Activated CD4-positive, alpha-beta T cell treated with anti-CD3 and anti-CD28 coated beads, Interleukin-2, amount 10 ng/mL, durations not matched to agents 24 days and 14 days (primary cell): ENCODE measurements at places on chromosomes 16 and 17. TPM values are rescaled to one million over a fixed set of nuclear protein-coding genes. Genes with fewer than 3 reads are reported as not detected.

DNA sequence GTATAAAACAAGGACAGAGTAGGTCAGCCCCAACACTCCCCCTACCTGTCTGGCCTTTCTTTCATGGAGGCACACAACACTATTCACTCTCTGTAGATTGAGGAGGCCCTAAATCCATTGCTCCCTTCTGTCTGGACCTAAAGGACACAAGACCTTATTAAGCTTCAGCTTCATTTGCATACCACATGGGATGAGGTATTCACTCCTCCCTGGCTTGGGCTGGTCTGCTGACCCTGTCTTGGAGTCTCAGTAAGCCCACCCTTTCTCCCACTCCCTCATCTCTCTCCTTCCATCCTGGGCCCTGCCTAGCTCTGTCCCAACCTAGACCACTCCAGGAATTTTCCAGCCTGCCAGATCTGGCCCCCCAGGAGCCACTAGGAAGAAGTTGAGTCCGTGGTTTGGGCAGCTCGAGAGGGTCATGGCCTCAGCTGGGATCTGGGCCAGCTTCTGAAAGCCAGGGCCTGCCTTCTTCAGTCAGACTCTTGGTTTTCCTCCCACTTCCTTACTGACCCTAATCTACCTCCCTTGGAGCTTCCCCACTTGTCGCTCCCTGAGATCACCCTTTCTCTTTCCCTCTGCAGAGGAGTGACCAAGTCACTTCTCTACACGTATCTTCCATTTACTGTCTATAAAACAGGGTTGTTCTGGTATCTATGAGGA lies 6.5 kb upstream of the LLGL1 start:
- DNase-seq = no peak
- H3K4me3 ChIP-seq = no peak overlapping the region

GRCh38 chr17:3213587-3213986 lies 6.1 kb downstream of the OR1A1 start:
- no peaks in the 10 kb centered on the region for H3K36me3 ChIP-seq
- H3K4me3 ChIP-seq = no peak overlapping the region
- no peak overlapping the region for H3K27ac ChIP-seq

DNA sequence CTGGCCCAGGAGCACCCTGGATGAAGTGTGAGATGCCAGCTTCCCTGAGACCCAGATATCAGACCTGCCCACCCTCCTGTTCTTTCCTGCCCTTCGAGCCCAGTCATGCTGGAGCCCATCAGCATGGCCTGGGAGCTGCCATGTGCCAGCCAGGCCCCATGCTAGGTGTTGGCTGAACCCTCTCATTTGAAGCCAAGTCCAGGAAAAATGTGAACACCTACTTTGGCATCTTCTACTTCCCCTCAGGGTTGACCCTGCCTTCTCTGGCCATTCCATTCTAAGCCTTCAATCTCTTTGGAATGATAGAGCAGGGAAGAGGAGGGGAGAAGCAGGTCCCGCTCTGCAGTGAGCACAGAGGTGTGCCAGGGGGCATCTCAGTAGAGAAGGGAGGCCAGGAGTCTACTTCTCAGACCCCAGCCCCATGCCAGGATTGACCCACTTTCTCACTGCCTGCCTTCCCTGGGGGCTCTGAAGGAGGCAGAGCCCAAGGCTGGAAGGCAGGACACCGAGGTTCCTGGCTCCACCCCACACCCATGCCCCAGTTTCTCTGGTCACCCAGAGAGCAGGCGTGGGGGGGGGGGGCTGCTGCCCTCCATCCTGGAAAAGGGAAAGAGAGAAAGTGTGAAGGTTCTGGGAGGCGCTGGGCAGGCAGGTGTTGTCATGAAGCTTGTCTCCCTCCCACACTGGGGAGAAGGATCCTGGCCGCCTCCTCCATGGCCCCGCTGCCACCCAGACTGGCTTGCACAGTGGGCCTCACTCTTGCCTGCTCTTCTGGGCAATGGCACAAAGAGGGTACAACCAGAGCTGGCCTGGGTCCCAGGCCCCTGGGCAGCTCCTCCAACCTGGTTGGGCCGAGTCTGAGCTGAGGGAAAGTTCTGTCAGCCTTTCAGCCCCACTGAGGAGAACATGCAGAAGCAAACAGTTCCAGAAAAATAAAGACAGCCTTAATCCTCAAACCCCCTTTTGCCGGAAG lies 9.3 kb downstream of the HDAC5 start:
- H3K27me3 ChIP-seq = no peaks in the 10 kb centered on the region
- H3K36me3 ChIP-seq = peaks cover 2% of the 10 kb centered on the region
- H3K4me3 ChIP-seq = no peak overlapping the region
- no peak for DNase-seq
- peaks cover 10% of the 10 kb centered on the region for H3K4me1 ChIP-seq

GRCh38 chr17:70041061-70041460 lies 34.0 kb upstream of the KCNJ16 start:
- H3K36me3 ChIP-seq = no peaks in the 10 kb centered on the region
- H3K4me1 ChIP-seq = no peaks in the 10 kb centered on the region
- no peak overlapping the region for H3K27ac ChIP-seq
- no peak overlapping the region for H3K4me3 ChIP-seq
- DNase-seq = no peak

DNA sequence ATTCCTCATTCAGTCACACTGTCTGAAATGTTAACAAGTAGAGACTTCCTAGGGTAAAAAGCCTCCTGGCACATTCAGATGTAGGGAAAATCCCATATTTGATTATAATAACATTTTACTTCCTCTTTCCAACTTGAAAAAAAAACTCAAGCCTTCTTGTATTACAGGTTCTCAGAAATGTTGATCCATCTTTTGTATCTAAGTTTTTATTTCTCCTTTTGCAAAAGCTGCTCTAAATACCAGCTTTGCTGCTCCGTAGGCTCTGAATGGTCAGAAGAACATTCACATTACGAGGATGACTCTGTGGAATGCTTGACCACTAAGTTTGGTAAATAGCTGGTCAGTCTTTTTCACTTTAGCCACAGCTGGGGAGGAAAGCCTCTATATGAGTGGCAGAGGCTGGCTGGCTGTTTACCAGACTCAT lies 13.2 kb upstream of the HEATR6 start:
- peaks cover 24% of the 10 kb centered on the region for H3K27me3 ChIP-seq
- no peak overlapping the region for H3K4me3 ChIP-seq
- no peak overlapping the region for H3K27ac ChIP-seq
- no peaks in the 10 kb centered on the region for H3K4me1 ChIP-seq
- no peak for DNase-seq
- no peaks in the 10 kb centered on the region for H3K36me3 ChIP-seq

DNA sequence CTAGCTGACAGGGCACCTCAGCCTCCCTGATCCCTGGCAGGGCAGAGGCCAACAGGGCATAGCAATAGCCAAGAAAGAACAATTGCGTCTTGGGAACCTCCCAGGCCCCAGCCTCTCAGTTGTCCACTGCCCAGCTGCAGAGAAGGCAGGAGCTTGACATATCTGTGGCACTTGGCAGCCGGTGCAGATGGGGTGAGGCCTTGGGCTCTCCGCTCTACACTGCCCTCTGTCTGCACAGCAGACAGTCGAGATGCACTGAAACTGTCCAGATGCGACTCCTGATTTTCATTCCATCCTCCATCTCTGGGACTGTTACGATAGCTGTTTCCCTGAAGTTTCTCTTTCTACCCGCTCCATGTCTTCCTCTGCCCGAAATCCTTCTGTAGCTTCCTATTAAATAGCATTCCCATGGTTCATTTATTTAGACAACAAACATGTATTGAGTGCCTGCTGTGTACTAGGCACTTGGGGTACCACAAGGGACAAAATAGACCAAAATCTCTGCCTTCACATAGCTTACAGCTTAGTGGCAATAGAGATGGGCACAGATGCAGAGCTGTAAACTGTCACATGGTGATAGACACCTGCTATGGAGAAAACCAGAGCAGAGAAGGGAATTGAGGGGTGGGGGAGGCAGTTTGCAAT lies 3.3 kb downstream of the POLR3E start:
- H3K27ac ChIP-seq = no peak overlapping the region
- peaks cover 39% of the 10 kb centered on the region for H3K4me1 ChIP-seq
- H3K4me3 ChIP-seq = peak overlapping the region; percentile 36
- no peaks in the 10 kb centered on the region for H3K27me3 ChIP-seq
- peaks cover 55% of the 10 kb centered on the region for H3K36me3 ChIP-seq
- peak; percentile 85 for DNase-seq

DNA sequence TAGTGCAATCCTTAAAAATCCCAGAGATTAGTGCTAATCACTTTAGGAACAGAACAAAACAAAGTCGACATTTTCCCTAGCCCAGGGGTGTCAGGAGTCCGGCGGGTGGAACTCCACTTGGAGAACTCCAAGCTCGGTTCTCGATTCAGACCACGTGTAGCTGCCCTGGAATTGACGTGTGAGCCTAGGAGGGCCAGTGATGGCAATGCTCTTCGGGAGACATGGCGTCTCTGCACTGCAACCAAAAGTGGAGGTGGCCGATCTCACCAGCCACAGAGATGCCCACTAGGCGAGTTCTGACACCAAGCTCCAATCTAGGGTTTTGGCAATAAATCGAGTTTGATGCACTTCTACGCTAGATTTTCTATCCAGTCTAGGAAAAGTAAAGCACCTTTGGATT lies 17.6 kb downstream of the MAP1LC3B start:
- H3K27ac ChIP-seq = no peak overlapping the region
- H3K27me3 ChIP-seq = no peaks in the 10 kb centered on the region
- no peak overlapping the region for H3K4me3 ChIP-seq

DNA sequence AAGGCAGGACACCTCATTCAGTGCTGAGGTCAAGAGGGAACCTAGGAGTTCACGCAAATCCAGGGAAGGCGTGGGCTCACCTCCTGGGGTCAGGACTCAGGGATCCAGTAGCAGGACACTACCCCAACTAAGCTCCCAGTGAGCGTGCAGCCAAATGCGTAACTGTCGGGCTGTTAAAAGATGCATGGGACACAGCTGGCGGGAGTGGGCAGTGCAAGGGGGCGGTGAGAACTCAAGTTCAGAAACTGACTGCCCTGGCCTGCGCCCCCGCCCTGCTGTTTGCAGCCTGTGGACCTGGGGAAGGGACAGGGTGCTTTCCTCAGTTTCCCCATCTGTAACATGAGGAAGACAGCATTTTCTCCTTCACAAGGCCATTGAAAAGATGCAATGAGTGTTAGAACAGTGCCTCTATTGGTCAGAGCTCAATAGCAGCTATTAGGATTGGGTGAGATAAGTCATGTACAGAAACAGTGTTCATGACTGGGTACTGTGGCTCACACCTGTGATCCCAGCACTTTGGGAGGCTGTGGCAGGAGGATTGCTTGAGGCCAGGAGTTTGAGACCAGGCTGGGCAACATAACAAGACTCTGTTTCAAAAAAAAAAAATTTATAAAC lies 20.2 kb downstream of the CDIPT start:
- H3K27me3 ChIP-seq = no peaks in the 10 kb centered on the region
- no peak overlapping the region for H3K4me3 ChIP-seq
- DNase-seq = no peak
- H3K27ac ChIP-seq = peak overlapping the region; percentile 9

- no peak for DNase-seq
- no peaks in the 10 kb centered on the region for H3K4me1 ChIP-seq
- no peaks in the 10 kb centered on the region for H3K36me3 ChIP-seq
- H3K27me3 ChIP-seq = no peaks in the 10 kb centered on the region
- H3K4me3 ChIP-seq = no peak overlapping the region
Measured at GRCh38 chr17:81459224-81459623, 53.4 kb downstream of the ACTG1 start.

- no peak overlapping the region for H3K27ac ChIP-seq
- no peaks in the 10 kb centered on the region for H3K27me3 ChIP-seq
- DNase-seq = no peak
- no peaks in the 10 kb centered on the region for H3K36me3 ChIP-seq
Measured at GRCh38 chr17:52604105-52604504, 445.6 kb upstream of the CA10 start.

GRCh38 chr17:55454906-55455474 lies 33.4 kb upstream of the MMD start:
- DNase-seq = no peak
- H3K27ac ChIP-seq = no peak overlapping the region
- no peaks in the 10 kb centered on the region for H3K36me3 ChIP-seq
- peaks cover 14% of the 10 kb centered on the region for H3K27me3 ChIP-seq
- H3K4me1 ChIP-seq = peaks cover 34% of the 10 kb centered on the region

DNA sequence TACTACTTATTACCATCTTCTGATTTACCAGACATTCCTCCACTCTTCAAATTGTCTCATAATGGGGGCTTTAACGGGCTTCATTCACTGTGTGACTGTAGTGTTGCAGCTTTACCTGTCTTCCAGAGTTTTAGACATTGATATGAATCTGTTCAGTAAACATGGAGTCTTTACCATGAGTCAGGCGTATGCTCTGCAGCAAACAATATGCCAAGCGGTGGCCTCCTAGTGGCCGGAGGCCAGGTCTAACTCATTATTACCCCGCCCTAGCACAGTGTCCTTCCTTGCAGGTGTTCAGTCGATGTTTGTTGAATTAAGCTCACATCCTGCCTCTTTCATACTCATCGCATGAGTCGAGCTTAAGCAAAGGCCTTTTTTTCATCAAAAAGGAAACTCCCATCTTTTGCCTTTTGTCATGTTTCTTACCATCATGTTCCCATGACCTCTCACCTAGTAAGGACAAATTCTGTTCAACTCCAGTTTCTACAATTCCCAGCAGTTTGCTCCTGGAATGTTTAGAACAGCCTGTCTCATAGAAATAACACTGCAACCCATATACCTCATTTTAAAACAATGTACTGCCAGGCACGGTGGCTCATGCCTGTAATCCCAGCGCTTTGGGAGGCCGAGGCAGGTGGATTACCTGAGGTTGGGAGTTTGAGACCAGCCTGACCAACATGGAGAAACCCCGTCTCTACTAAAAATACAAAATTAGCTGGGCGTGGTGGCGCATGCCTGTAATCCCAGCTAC lies 39.4 kb downstream of the TUBD1 start:
- H3K4me1 ChIP-seq = peaks cover 42% of the 10 kb centered on the region
- peak; percentile 87 for DNase-seq
- no peaks in the 10 kb centered on the region for H3K27me3 ChIP-seq
- H3K4me3 ChIP-seq = peak overlapping the region; percentile 32
- peak overlapping the region; percentile 85 for H3K27ac ChIP-seq
- no peaks in the 10 kb centered on the region for H3K36me3 ChIP-seq

- no peak for DNase-seq
- no peak overlapping the region for H3K27ac ChIP-seq
- H3K4me3 ChIP-seq = no peak overlapping the region
- peaks cover 2% of the 10 kb centered on the region for H3K36me3 ChIP-seq
Measured at GRCh38 chr16:49287572-49287971, 5.9 kb upstream of the CBLN1 start.

DNA sequence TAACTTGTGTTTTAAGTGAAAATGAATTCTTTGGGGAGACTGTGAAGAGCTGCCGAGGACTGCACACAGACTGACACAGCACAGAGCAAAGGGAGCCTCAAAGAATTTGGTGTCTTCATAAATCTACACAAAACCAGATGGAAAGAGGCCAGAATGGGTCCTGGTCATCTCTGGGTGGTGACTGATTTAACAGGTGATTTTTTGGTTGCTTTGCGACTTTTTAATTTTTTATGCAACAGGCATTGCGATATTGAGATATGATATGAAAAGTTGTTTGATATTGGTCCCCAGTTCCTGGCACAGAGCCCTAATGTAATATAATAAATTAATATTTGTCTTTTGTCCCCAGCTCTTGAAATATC lies 12.6 kb upstream of the EIF1 start:
- H3K4me3 ChIP-seq = no peak overlapping the region
- H3K4me1 ChIP-seq = peaks cover 51% of the 10 kb centered on the region
- H3K27me3 ChIP-seq = no peaks in the 10 kb centered on the region
- peak overlapping the region; percentile 45 for H3K27ac ChIP-seq

Gene ASIC2
- total RNA-seq = not detected in 2 replicates

Gene ACSM3
- 2.7 and 3.5 TPM in 2 replicates for total RNA-seq

Gene G6PC3
- 33.3 and 34.1 TPM in 2 replicates for total RNA-seq

Gene NOG
- total RNA-seq = 0.09 and 0.21 TPM in 2 replicates
